Right ventricle myocardium inferior (tissue), 1 donor: ENCODE measurements at places on chromosomes 2 and 18. TPM values are rescaled to one million over a fixed set of nuclear protein-coding genes. Genes with fewer than 3 reads are reported as not detected.

Gene PROC
- total RNA-seq, result not detected

Gene SLC5A6
- total RNA-seq, result 12.3 TPM

Gene RAPGEF4
- total RNA-seq, result 9.0 TPM

Gene HPCAL1
- total RNA-seq, result 41.9 TPM

Gene LOXHD1
- total RNA-seq, result 0.35 TPM

Gene PJVK
- total RNA-seq, result 0.70 TPM

Gene PRKAG3
- total RNA-seq, result not detected
